ENCODE measurements at places on chromosomes 7 and 10. TPM values are rescaled to one million over a fixed set of nuclear protein-coding genes. Genes with fewer than 3 reads are reported as not detected.

Gene RBP3
- total RNA-seq, result not detected

Gene MXI1
- total RNA-seq, result 52.4 TPM

Gene BHLHA15
- 9.5 TPM for total RNA-seq

Gene CPA2
- total RNA-seq, result not detected

Gene RAB11FIP2
- total RNA-seq, result 57.9 TPM

Gene LRRC4
- 21.2 TPM for total RNA-seq

Gene ZNF37A
- 32.8 TPM for total RNA-seq

Gene SLC26A5
- 0.46 TPM for total RNA-seq

Gene FGL2
- total RNA-seq, result 2.3 TPM

Gene PCDH15
- 30.2 TPM for total RNA-seq

Gene OR13A1
- not detected for total RNA-seq

Gene MDFIC
- total RNA-seq, result 13.1 TPM

Gene ABCF2
- total RNA-seq, result 26.1 TPM

All from diencephalon (tissue), 1 donor.